ENCODE measurements at places on chromosomes 4 and X. TPM values are rescaled to one million over a fixed set of nuclear protein-coding genes. Genes with fewer than 3 reads are reported as not detected.

Gene CCNI
- 87.3 TPM for total RNA-seq

Gene LRIT3
- total RNA-seq: not detected

Gene CFI
- 1.3 TPM for total RNA-seq

Gene ARMCX4
- total RNA-seq: 1.8 TPM

Gene PCDH10
- total RNA-seq: 2.2 TPM

Gene PPP1R2C
- not detected for total RNA-seq

Gene HSFX1
- total RNA-seq: not detected

Gene CNGA1
- not detected for total RNA-seq

Gene MAGEA8
- not detected for total RNA-seq

Gene BEND2
- total RNA-seq: not detected

Gene UGT2B17
- total RNA-seq: not detected
